ENCODE measurements at places on chromosomes 7 and 10.

DNA sequence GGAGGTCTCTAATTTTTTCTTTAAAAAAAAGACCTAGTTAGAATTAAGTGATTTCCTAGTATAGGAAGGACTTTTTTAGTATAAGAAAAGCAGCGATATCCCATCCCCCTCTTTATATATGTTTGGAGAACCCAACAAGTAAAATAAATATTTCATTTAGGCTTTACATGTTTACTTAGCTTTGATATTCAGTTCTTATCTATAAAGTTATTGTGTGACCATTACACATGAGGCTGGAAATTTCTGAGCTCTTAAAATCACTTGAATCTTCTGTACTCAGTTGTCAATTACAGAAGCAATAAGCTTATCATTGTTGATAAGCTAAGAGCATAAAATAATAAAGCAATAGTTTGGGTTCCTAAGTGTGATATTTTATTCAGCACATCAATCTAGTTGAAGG is 89.7 kb downstream of the AASS start:
- no peak for DNase-seq

DNA sequence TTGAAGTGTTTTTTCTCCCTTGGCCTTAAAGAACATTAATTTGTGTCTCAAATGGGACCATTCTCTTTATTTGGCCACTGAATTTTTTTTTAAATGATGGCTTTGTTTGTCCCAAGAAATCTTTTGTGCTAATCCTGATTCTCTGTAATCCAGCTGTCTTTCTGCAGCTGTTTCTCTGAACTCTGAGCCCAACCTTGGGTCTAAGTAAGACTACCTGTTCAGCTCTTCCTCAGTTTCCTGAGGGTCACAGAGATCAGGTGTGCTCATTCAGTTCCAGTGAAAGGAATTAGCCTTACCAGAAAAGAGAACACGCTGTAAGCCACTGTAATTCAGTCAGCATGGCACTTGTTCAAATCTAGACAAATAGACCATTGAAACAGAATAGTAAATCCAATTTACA is 94.2 kb downstream of the ANKIB1 start:
- DNase-seq: no peak

DNA sequence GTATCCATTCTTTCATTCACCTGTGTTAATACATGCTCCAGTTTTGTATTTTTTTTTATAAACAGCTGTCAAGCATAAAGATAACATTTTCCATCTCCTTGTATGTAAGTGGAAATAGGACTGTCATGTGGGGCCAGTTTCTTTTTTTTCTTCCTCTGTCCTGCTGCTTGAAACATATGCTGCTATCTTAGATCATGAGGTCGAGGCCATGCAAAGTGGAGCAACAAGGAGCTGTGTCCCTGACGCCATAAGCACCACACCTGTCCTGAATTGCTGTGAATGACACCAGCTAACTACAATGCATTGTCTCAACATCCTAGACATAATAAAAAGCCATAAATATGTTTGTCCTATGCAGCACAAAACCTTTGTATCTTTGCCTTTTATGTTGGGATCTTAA is 37.7 kb upstream of the SLC26A4 start:
- DNase-seq: no peak

DNA sequence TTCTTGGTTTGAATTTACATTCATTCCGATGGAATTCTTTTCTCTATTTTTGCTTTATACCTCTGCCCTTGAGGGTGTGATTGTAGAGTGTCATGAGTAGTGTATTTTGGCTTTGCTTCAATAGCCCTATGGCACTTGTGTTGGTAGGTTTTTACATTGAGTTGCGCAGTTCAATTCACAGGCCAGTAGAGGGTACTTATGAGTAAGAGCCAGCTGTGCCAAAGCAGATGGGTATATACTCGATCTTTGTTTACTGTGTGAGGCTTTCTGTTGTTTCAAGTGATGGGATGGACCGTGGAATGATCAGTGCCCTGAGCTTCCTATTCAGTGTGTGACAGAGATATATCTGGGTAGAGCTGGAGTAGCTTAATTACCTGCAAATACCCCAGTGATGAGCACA is 4.3 kb upstream of the AKR1C3 start:
- peak; percentile 32 for DNase-seq

DNA sequence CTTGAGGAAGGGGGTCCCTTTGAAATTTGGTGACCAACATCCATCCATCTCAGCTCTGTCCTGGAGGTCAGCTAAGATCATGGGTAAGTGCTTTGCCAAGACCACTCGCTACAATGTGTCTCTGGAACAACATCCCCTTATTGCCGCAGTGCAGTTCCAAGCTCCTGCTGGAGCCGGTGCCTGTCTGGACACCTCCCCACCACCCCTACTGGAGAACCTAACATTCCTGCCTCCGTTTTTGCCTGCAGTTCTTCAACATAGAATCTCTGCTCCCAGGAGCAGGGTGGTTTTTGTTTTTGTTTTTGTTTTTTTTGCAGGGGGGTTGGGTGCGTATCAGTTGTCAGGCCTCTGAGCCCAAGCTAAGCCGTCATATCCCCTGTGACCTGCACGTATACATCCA is 51.2 kb upstream of the FXYD4 start:
- DNase-seq: no peak

- no peak for DNase-seq
Observed at GRCh38 chr7:143399151-143399550, 9.5 kb downstream of the EPHA1 start.

DNA sequence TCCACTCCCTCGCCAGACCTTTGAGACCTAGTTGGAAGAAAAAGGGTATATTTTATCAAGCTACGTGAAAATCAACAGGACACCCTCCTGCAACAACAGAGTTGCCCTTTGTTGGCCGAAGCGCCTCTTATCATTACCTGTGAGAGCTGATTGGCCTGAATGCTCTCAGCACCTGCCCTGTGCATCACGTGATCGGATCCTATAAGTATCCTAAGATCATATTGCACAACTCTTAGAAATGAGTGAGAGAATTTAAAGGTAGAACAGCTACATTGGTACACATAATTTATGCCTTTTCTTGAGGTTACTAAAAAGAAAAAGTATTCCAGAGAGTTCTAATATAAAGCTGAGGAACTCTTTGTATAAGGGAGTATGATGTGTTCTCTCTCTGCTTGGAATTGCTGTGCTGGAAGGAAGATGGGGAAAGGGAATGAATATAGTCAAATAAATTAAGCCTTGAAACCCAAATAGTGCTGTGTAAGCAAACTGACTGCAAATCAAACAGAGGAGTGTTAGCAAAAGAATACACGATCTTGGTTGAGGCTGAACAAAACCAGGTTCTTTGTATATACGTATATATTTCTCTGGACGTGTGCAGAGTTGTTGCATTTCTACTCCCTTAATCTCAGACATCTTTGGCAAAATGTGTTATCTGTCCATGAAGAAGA is 69.3 kb downstream of the LRRC4 start:
- no peak for DNase-seq

GRCh38 chr7:69363136-69363535 is 235.1 kb upstream of the AUTS2 start:
- no peak for DNase-seq

GRCh38 chr10:132257271-132257670 is 50.5 kb downstream of the STK32C start:
- DNase-seq: peak; percentile 69

- no peak for DNase-seq
Observed at GRCh38 chr7:41428381-41428780, 274.5 kb downstream of the INHBA start.

DNA sequence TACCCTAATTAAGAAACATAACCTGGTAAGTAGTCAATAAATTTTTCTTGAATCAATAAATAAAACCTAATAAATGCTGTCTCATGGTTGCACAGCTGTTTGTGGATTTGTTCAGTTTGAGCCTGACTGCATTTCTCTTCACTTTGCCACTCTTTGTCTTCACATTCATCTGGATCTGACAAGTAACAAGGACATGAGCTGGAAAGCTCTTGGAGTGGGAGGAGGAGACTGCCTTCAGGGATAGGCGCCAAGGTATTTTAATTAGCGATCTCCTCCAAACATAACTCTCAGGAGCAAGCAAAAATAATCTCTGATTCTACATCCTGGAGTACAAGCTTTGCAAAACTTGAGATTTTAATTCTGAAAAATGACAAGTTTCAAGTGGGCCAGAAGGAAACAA is 251.0 kb downstream of the BMPER start:
- DNase-seq: no peak

Measured in activated CD8-positive, alpha-beta T cell treated with anti-CD3 and anti-CD28 coated beads, Interleukin-2, amount 10 ng/mL, durations not matched to agents 7 days and 5 days (primary cell).